Activated T-helper 9 cell treated with anti-CD3 and anti-CD28 coated beads, Interleukin-2, amount 50 U/mL, for 16 hours (primary cell): ENCODE measurements at places on chromosomes 3 and 15.

DNA sequence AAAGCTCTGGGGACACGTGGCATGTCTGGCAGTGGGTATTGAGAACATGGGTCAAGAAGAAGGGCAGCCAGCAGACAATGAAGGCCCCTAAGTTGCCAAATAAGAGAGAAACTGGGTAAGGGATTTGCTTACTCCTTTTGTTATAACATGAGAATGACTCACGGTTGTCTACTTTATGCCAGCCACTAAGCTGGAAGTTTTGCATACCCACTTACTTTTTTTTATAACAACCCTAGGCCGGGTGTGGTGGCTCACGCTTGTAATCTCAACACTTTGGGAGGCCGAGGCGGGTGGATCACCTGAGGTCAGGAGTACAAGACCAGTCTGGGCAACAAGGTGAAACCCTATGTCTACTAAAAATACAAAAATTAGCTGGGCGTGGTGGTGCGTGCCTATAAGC, 50.0 kb downstream of the DRD3 start:
- no peak for DNase-seq

DNA sequence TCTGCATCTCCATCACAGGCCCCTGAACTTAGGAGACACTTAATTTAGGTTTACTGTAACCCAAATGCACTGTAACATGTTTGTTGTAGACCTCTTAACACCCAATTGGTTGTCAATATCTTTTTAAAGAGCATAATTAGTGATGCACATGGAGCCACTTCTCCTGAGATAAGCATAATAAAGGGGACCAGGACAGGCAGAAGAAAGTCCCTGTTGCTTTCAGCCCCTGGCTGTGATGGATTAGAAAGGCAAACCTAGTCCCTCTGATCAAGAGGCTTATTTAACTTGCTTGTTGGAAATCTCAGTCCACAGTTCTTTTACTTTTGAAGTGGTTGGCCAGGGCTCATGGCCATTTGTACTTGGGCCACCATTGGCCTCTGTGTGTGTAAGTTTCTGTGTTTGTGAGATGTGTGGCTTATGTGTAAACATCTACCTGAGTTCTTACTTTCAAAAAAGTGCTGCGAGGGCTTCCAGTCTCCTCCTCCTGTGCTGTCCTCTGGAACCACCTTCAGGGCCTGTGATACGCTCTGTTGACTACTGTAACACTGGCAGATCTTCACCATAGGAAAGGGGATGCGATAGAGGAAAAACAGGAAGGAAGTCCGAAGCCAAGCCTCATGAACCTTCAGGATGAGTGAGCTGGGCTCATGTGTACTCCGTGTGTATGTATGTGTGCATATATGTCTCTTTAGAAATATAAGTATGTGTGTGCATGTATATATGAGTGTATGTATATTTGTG, 136.2 kb downstream of the EPHB1 start:
- DNase-seq: no peak

DNA sequence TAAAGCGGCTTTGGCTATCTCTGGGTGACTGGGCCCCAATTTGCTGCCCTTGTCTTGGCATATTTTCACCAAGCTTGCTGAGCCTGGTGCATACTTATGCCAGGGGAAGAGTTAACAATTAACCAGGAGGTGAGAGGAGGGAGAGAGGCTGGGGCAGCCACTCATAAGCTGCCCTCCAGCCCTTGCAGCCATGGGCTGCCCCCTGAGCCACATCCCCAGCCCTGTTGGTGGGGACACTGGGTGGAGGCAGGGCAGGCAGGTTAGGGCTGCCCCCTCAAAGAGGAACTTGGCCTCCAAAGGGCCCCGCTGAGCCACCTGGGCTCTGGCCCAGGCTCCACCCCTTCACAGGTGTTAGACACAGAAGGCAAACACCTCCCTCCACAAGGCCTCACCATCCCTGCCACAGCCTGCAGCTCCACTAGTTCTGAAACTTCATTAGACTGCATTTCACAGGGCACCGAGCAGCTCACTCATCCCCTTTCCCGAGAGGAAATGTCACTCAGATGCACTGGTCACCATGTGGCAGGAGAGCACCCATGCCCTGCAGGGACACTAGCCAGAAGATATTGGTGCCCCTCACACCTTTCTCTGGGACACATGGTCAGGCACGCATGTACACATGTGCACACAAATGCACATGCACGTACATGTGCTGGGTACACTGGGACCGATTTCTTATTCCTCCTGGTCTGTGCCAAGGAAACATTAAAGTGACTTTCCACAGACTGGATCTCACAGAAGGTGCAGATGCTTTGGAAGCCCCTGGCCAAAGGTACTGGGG, 20.2 kb downstream of the AMOTL2 start:
- DNase-seq: no peak

DNA sequence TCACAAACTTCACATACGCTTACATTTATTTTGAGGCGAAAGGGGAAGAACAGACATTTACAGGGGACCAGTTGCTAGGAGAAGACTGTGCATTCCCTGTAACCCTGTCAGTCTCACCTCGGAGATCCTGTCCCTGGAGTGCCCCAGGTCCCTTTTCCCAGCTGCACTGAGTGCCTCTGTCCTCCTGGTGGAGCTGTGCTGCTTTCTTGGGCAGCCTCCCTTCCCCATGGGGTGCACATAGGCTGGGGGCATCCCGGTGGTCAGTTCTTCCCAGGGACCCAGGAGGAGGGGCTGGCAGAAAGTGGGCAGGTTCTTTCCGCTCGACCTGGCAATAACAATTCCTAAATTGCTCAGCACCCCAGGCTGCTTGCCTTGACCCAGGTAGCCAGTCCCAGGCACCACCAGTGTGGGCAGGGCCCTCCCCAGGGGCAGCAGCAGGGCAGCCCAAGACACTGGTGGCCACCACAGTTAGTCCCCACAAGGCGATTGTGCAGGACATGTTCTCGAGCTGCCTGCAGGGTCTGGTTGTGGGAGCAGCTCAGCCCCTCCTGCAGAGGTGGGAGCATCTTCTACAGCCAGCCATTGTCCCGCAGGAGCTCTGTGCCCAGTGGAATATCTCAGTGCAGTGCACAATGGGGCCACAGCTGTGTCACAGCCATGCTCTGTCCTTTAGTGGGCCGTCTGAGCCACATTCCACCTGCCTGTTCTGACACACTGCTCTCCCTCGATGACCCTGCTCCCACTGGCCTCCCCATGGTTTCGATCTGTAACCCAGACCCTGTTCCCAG, 36.3 kb downstream of the APBA2 start:
- DNase-seq: no peak

- no peak for DNase-seq
Measured at GRCh38 chr3:126179825-126180476, 435 bp downstream of the ALDH1L1 start.

- no peak for DNase-seq
Measured at GRCh38 chr3:189172668-189173419, 1.1 kb downstream of the TPRG1 start.

GRCh38 chr15:38878926-38879325, 314.3 kb upstream of the RASGRP1 start:
- DNase-seq: no peak

- no peak for DNase-seq
Measured at GRCh38 chr3:141000027-141000663, 51.0 kb upstream of the SPSB4 start.

DNA sequence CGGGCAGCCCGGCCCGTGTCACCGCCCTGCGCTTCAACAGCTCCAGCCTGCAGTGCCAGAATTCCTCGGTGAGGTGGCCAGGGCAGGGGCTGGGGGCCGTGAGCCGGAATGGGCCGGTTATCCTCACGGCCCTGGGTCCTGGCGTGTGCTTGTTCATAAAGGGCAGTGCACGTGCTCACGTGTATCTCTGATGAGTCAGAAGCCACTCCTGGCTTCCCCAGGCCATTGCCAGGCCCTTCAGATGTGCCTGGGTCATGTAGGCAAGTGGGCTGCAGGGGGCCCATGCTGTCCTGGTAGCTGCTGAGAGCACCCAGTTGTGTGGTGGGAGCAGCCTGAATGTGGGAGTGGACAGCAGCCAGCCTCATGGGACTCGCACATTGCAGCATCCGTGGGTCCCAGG, 29.2 kb downstream of the PLXNA1 start:
- no peak for DNase-seq

DNA sequence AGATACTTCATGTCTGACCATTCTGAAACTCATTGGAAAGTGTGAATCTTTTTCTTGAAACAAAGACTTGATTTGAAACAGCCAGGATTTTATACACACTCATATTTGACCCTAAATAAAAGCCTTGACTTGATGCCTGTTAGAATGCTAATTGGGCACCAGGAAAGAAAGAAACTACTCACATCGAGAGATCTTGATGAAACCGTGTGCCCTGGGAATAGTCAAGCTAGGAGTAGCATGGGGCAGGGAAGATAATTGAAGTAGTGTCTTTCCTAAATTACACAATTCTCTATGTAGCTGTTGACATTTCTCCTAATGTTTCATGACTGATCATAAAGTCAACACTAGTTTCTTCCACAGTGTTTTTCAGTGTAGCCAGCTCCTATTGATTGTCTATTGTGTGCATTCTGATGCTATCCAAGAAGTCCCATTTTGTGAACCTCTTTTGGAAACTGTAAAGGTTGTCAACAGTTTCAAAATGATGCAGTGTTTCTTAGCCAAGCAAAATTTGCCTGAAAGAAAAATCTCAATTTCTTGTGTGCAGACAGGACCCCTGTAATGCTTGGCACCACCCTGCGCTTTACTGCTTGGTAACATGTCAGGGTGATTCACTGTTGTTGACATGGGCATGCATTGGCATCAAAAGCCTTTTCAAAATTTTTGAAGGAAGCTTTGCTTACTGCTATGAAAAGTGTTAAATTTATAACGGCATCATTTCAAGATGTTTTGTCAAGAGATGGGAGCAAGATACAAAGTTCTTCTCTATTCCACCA, 52.5 kb upstream of the OTOL1 start:
- DNase-seq: no peak

DNA sequence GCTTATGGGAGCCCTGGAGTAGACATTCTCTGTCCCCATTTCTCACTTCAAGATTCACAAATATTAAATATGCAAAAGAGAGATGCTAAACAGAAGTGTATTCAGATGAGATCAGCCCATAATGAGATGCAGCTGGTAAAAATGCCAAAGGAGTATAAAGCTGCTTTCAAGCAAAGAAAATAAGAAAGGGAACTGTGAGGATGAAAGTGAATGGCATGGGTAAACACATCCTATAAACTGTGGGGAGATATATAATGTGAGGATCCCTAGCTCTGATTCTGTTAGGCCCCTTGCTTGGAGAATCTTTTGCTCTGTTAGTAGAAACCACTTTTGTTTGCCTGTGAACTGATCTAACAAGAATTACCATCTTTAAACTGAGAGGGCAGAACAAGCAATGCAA, 396.6 kb downstream of the SOX2 start:
- no peak for DNase-seq

DNA sequence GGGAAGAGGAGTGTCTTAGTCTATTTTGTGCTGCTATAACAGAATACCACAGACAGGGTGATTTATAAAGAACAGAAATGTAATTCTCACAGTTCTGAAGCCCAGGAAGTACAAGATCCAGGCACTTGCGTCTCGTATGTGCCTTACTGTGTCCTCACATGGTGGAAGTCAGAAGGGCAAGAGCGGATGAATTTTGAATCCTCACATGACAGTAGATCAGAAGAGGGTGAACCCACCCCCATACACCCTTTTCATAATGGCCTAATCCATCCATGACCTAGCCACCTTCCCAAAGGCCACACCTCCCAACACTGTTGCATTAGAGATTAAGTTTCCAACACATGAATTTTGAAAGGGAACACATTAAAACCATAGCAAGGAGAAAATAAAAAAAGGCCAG, 18.7 kb upstream of the ANXA2 start:
- no peak for DNase-seq

DNA sequence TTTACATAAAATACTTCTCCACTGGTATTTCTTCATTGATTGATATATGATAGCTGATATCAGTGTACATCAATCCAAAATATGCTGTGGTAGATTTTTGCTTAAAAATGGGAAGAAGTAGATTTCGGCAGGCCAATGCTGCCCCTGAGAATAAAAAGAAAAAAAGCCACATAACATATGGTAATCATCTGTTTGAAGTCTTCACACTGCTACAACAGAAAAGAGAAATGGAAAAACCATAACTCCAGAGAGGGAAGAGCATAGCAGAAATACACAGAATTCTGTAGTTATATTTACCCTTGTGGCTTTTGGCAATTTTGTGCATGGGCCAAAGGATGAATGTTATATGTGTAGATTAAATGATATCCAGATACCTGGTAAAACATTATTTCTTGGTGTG, 143.1 kb upstream of the KCNMB2 start:
- DNase-seq: no peak

DNA sequence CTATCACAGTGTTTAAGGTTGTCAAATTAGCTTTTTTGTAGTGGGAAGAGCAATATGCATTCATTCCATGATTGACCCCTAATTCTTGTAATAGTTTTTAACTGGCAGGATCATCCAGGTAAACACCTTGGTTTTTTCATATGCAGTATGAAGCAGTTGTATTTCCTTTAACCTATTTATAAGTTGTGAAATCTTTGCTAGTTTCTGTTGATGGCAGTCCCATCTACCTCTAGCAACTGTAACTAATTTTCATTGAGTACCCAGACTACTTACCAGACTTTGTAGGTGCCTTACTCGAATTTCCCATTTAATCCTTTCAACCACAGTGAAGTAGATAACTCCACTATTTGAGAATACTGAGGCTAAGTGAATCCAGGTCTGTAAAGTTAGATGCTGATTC, 6.1 kb downstream of the FXR1 start:
- DNase-seq: no peak

DNA sequence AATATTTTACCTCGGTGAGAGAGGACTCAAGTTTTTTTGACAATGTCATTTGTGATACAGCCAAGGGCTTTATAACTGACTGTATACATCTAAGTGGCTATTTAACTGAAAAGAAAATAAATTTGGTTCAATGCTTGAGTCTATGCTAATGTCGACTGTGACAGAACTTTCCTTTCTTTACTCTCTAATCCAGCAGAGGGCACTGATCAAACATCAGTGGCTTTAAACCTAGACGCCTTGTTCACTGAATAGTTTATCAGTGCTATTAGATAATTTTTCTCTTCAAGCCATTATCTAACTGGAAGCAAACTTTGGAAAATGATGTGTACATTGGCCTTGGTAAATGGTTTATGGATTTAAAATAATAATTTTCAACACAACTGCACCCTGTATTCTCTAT, 285.1 kb downstream of the CHL1 start:
- DNase-seq: no peak

GRCh38 chr3:45178183-45179023, 32.2 kb upstream of the CDCP1 start:
- DNase-seq: no peak

DNA sequence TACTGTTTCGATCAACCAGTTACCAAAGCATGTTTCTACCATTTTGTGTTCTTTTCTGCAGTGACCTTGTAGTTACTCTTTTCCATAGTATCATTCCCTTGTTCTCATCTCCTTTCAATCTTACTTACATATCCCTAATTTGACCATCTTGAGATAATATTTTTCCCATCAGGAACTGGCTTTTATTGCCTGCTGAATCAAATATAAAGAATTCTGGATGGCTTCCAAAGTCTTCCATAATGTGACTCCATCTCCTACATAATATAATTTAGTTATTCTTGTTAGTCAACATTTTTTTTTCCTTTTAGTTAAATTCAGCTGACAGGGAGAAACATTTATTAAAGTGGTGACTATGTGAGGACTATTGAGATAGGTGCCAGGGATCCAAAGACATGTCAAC, 7.0 kb downstream of the USP8 start:
- DNase-seq: no peak

- no peak for DNase-seq
Measured at GRCh38 chr3:100500320-100500880, 8.0 kb downstream of the TMEM45A start.
